ENCODE measurements at places on chromosomes 5 and 9. TPM values are rescaled to one million over a fixed set of nuclear protein-coding genes. Genes with fewer than 3 reads are reported as not detected.

The SLC6A18 gene
- total RNA-seq = not detected

The MARCOL gene
- not detected for total RNA-seq

The CCNH gene
- 86.6 TPM for total RNA-seq

The SLC22A5 gene
- 6.9 TPM for total RNA-seq

The JAKMIP2 gene
- 8.4 TPM for total RNA-seq

The IFNA2 gene
- not detected for total RNA-seq

The UBE2QL1 gene
- 0.64 TPM for total RNA-seq

The C5orf34 gene
- total RNA-seq = 14.4 TPM

The SH2D3C gene
- total RNA-seq = 0.23 TPM

The TRPM3 gene
- total RNA-seq = 0.06 TPM

The FAXDC2 gene
- 3.2 TPM for total RNA-seq

The C1QTNF2 gene
- 2.2 TPM for total RNA-seq

The GOLM1 gene
- 45.2 TPM for total RNA-seq

DNA sequence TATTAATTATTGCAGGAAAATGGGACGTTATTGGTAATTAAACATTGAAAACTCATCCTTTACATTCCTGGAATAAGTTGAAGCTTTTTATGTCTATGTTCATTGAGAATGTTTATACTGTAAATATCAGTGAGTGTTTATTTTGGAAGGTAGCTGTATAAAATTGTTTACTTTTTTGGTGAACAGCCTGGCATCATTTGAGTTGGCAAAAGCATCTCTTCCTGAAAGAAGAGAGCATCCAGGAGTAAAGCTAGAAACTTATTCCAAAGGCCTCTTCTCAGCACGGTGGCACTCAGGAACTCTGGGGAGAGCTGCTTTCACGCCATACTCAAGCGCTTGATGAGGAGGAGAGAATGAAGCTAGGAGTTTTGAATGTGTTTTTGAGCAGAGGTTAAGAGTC lies 79.9 kb downstream of the GAPVD1 start:
- no peak for DNase-seq

GRCh38 chr9:123679330-123679987 lies 250.5 kb downstream of the DENND1A start:
- DNase-seq = peak; percentile 13

DNA sequence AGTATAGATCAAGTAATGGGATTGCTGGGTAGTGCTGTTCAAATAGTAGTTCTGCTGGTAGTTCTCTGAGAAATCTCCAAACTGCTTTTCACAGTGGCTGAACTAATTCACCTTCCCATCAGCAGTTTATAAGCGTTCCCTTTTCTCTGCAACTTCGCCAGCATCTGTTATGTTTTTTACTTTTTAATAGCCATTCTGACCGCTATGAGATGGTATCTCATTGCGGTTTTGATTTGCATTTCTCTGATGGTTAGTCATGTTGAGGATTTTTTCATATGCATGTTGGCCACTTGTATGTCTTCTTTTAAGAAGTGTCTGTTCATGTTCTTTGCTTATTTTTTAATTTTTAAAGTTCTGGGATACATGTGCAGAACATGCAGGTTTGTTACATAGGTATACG lies 279.2 kb upstream of the NREP start:
- DNase-seq = peak; percentile 65

DNA sequence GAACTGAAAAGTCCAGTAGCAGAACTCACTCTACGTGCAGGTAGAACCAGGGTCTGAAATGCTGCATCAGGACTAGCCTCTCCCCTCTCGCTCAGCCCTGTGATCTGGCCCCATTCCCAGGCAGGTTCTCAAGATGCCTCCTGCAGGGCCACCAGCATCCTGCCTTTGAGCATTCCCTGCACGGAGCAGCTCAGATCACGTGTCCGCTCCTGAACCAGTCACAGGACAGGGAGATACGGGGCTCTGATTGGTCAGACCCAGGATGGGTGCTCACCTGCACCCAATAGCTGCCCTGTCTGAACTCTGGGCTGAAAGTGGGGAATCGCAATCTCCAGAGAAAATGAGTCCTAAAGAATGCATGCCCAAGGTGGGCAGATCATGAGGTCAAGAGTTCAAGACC lies 50.8 kb downstream of the NEURL1B start:
- DNase-seq = no peak

DNA sequence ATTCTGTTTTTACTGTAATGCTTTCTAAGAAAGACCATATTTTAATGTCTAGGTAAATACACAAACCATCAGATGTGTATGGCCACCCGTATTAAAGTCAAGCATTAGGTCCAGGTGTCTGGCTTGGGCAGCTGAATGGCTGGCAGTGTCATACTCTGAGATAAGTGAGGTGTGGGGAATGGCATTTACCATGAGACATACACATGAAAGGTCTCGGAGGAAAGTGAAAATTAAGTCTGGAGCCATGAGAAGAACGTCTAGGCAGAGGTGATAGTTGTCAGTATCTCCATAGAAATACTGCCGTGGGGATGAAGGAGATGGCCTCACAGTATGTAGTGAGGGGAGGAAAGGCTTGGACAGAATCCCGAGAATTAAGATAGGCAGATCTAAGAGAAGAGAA lies 164.3 kb downstream of the TLE4 start:
- DNase-seq = no peak

GRCh38 chr9:131273856-131274673 lies 2.2 kb downstream of the FAM78A start:
- no peak for DNase-seq

- no peak for DNase-seq
Measured at GRCh38 chr9:105392531-105392930, 55.3 kb upstream of the FSD1L start.

GRCh38 chr9:137241490-137242268 lies 592 bp downstream of the TUBB4B start:
- DNase-seq = no peak

- DNase-seq = no peak
Measured at GRCh38 chr5:23007762-23008161, 154.6 kb upstream of the CDH12 start.

DNA sequence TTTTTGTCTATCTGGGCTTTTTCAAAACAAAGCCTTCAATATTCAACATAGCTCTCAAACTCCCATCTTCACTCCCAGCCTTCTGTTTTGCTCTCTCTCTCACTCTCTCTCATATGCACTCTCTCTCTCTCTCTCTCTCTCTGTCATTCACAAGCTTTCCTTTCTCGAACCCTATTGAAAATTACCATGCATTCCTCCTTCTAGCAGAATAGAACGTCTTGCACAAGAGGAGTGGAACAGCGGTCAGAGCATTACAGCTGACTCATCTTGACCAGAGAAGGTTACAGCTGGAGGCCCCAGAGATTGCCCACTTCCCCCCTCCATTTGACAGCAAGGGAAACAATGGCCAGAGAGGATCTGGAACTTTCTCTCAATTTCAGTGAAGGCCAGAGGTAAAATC lies 51.0 kb upstream of the LIFR start:
- peak; percentile 93 for DNase-seq

DNA sequence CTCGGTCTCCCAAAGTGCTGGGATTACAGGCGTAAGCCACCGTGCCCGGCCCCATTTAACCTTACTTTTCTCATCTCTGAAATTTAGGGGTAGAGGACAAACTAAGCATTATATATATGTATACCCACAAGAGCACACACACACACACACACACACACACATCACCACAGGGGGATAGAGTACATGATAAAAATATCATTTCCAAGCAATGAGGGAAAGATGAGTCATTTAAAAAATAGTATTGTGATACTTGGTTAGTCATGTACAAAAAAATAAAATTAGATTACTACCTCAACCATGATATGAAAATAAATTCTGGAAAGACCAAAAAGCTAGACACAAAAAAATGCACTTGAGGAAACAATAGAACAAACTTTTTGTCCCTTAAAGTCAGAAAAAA lies 67.2 kb downstream of the CDH18 start:
- no peak for DNase-seq

GRCh38 chr5:6910950-6911349 lies 197.7 kb downstream of the TENT4A start:
- DNase-seq = no peak

DNA sequence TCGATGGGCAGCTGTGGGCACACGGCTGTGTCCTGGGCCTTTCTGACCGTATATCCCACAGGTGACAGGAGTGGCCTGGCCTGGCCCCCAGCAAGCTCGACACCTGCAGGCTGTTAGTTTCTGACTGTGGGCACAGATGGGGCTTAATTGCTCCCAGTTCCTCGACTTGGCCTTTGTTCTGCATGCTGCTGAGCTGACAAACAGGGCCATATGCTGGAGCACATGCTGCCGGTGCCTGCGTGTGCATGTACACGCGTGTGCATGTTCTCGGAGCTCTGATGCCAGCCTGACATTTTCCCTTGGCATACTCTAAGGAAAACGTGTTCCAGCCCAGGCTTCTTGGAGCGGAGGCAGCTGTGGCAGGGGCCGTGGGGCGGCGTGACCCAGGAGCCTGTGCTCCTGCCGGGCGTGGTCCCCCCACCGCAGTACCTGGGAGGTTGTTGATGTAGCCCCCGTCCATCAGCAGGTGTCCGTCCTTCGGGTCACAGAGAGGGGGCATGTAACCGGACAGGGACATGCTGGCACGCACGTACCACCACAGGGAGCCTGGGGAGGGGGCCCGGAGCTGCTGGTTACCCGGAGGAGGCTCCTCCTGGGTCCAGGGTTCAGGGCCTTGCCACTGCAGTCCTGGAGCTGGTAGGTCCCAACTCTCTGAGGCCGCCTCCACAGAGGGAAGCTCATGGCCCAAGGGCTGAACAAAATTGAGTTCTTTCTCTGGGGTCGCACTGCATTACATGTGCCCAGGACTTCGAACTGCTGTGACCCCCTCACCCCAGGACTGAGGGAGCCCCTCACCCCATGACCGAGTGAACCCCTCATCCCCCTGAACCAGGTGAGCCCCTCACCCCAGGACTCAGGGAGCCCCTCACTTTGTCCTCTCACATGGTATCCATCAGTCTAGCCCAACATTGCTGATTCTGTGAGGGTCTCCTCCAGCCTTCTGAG lies 4.1 kb upstream of the NSMF start:
- no peak for DNase-seq

GRCh38 chr5:141871870-141872269 lies 6.3 kb downstream of the PCDH1 start:
- DNase-seq = no peak

- DNase-seq = no peak
Measured at GRCh38 chr5:98104454-98105188, 668.8 kb upstream of the RGMB start.

GRCh38 chr5:115414406-115415142 lies 118.1 kb upstream of the CCDC112 start:
- no peak for DNase-seq

- no peak for DNase-seq
Measured at GRCh38 chr9:136264031-136264430, 18.4 kb upstream of the QSOX2 start.

DNA sequence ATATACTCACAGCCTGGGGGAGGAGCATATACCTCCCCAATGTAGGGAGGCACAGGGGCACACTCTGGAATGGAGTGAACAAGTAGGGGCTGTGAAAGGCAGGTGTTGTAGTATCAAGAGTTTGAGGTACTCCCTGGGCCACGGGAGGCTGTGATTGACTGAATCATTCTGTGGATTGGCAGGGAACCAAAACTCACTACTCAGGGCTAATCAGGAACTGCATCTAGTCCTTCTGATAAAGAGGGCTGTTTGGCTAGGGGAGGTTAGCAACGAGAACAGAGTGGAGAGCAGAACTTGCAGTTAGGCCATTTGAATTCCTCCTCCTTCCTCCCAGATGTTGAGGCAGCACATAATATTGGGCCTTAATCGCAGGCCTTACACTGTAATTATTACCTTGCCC lies 369.2 kb upstream of the MPDZ start:
- no peak for DNase-seq

DNA sequence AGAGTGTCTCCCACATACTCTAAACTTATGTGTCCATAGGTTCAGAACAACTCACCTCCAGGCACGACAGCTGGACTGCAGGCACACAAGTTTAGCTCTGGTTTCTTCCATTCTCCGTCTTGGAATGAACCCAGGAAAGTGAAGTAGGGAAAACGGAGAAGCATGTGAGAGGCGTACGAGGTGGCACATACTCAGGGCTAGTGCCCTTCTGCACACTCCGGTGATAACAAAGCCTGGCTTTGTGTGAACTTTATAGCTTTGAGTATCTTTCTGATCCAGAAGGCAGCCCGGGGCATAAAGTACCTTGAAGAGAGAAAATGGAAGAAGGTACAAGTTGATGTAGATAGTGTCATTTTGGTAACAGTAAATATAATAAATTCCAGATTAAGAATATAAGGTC lies 11.1 kb upstream of the HTR4 start:
- DNase-seq = no peak

DNA sequence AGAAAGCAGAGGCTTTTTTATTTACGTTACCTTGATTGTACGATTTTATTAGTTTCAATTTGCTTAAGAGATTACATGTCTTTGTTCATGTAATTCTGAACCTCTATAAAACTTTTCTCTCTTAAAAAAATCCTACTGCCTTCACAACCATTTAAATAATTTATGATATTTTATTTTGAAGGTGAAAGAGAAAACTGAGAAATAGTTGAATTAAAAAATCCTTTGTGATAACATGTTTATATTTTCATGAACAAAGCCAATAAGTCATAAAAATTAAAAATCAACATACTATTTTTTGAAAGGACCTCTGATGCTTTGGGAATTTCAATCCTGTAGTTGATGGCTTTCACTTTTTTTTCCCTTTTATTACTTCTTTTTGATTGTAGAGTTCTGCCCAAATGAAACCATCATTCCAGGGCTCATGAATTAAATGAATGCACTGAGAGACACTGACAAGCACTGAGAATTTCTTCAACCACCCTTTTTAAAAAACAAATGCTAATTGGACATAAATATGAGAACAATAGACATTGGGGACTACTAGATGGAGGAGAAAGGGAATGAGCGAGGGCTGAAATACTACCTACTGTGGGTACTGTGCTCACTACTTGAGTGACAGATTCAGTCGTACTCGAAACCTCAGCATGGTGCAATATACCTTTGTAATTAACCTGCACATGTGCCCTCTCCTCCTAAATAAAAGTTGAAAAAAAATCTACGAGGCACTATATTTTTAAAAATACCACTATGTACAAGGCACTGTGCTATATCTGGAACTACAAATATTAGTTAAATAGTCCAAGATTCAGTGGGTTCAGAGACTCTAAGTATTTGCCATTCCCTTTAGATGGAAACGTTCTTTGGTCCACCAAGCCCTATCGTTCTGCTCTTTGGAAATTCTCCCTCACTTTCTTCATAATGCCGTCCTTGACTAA lies 5.9 kb downstream of the CDKN2A start:
- DNase-seq = no peak

Measured in H4 (cell line).